ENCODE measurements at places on chromosomes 1 and 21.

DNA sequence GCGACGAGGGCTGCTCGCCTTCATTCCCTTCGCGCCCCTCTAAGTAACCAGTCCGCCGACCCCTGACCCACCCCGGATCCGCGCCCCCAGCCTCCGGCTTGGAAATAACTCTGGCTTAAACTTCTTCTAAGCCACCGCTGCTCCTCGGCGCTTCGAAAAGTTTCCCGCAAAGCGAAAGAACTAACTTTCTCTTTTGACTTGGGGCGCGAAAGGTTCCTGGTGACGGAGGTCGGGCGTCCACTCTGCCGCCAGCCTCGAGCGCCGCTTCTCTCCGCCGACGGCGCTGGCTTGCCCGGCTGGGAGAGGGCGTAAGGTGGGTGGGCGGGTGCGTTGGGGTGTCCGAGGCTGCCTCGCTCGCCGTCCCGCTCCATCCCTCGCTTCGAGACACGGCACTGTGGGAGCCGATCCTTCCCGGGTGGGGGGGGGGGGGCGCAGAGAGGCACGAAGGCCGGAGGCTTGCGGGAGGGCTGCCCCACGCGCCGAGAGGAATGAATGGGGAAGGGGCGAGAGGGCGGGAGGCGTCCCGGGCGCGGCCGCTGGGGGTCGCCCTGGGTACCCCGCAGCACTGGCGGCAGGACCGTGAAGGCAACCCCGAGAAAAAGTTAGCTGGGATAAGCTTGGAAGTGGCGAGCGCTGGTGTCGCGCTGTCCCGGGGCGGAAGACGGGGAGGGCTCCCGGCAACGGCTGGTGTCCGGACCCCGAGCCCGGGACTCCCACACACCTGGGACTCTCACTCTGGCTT, 569 bp downstream of the ATF3 start:
- no peak for DNase-seq

DNA sequence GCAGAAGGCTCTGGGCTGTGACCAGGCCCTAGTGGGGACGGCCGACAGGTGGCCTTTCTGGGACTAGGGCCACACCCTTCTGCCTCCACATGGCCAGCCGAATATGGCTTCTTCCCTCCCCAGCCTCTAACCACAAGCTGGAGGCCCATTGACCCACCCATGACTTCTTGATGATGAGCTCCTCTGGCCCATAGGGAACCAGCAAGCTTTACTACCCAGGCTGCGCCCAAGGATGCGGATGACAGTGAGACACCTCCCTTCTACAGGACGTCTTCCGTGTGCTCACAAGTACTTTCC, 41.0 kb downstream of the LDLRAD2 start:
- no peak for DNase-seq

DNA sequence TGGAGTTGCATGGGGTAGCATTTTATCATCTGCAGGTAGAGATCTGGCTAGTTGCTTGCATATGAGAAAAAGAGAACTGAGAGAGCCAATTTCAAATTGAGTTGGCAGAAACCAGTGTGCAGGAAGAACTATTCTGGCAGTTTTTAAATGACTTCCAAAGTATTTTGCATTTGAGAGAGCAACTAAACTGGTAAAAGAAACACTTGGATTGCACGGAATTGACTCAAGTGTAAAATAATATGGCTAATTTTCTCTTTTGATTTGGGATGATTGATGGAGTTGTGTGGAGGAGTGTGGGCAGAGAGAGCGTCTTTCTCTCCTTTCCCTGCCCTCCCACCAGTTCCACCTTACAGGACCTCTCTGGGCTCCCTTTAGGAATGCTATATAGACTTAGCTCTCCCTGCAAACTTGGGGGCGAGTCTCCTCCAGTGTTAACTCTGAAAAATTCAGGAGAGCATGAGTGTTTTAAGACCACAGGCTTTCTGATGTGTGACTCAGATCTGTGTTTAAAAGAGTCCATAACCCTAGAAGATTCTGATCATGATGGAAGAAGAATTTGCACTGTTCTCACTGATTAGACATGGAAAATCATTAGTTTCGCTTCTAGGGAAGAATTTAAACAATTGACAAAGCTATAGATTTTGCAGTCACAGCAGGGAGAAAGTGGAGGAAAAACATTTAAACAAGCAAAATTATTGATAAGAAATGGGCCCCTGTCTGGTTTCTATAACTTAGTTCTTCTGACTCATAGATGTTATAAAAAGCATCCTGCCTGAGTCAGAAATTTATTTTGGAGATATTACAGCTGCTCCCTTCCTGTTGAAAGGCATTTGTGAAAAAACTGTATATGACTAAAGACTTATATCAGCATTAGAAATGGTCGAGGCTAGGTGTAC, 24.9 kb upstream of the CTBS start:
- DNase-seq: no peak

GRCh38 chr21:39776589-39776988, 31.6 kb downstream of the IGSF5 start:
- DNase-seq: no peak

GRCh38 chr21:29888437-29888836, 51.4 kb downstream of the GRIK1 start:
- no peak for DNase-seq

DNA sequence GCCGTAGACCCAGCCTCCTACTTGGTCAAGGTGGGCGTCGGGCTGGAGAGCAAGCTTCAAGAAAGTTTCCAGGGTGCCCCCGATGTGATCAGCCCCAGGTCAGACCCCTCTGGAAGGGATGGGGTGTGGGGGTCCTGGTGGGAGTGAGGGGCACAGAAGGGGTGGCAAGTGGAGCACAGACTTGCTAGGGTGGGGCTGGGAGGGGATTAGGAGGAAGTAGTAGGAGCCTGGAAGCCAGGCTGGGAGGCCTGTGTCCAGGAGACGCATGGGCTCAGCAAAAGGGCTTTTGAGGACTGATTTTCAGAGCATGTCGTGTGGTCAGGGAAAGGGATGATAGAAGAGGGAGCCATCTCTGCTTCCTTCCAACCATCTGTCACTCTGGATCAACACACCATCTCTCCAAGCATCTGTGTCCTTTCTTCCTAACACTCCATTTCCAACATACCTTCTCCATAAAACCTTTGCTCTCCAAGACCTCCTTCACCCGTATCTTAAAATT, 8.5 kb downstream of the TRIM46 start:
- no peak for DNase-seq

GRCh38 chr1:34518146-34518699, 236.6 kb upstream of the GJB5 start:
- DNase-seq: no peak

DNA sequence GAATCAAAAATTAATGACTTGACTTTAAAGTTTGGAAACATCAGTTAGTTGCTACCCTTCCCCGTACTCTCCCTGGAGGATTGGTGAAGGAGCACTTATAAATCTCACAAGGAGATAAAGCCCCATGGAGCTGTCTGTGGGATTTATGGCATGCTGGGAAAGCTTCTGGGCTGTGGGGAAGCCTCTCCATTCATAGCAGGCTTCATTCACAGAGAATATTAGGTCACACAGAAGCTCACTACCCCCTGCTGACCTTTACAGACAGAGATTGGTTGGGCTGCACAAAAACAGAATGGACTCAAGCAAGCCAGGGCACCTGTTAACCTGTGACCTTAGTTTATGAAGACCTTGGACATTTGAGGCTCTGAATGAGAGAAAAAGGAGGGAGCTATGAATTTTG, 32.1 kb downstream of the RGL1 start:
- DNase-seq: no peak

- DNase-seq: no peak
These were observed 99.6 kb downstream of the GABPA start for GRCh38 chr21:25834381-25834780.

GRCh38 chr1:61081144-61081685, 1.1 kb upstream of the NFIA start:
- no peak for DNase-seq

DNA sequence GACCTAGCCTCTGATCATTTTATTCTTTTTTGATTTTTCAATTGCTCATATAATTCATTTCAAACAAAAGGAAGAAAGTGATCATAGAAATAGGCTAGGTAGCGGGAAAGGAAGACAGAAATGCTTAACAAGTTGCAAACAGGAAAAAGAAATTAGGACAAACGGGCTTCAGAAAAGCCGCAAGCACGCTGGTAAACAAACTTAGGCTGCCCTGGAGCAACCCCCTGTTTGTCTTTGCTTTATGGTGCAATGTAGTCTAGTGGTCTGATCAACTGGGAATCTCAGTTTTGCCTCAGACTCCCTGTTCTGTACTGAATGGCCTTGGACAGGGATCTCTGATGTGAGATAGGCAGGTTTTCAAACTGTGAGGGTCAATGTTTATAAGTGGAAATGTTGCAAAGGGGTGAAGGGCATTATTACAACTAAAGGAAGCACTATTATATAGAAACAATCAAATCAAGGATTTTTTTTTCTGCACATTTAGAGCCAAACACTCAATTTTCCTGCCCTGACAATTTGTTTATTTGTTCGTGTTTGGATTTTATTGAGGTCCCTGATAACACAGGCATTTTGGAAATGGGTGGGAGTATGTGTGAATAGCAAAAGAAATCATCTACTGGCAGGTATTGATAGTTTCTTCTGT, 146.8 kb upstream of the NRIP1 start:
- no peak for DNase-seq

- no peak for DNase-seq
These were observed 68.9 kb upstream of the TSPAN2 start for GRCh38 chr1:115158181-115158580.

GRCh38 chr1:179169616-179170467, 59.6 kb downstream of the ABL2 start:
- DNase-seq: no peak

DNA sequence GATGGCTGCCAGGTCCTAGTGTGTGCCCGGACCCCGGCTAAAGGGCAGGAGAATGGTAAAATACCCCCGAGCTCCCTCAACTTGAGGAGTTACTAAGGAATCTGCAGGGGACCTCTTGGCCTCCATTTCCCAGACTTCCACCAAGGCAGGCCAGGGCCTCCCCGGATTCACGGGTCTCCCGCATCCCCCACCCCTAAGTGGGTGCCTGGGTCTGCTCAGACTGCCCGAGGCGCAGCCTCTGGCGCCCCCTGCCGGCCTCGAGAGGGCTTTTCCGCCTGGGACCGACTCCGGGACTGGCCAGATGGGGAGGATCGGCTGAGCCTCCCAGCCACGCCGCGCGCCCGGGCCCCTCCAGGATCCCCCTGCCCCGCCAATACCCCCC, 1.7 kb downstream of the PLEKHG5 start:
- DNase-seq: no peak

DNA sequence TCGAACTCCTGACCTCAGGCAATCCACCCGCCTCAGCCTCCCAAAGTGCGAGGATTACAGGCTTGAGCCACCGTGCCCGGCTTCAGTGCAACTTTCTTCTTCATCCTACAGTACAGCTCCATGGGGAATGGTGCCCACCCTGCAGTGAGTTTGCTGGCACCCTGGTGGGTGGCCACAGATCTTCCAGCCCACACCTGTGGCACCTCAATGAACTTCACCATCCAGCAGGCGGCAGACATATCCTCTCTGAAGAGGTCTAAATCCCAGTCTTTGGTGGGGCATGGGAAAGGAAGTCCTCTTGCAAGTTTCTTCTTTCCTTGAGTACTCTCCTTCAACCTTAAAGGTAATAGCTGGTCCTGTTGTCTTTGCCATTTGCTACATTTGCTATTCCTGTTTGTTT, 18.1 kb upstream of the ZBTB8A start:
- DNase-seq: no peak

GRCh38 chr1:55141295-55141893, 73.8 kb downstream of the USP24 start:
- no peak for DNase-seq

DNA sequence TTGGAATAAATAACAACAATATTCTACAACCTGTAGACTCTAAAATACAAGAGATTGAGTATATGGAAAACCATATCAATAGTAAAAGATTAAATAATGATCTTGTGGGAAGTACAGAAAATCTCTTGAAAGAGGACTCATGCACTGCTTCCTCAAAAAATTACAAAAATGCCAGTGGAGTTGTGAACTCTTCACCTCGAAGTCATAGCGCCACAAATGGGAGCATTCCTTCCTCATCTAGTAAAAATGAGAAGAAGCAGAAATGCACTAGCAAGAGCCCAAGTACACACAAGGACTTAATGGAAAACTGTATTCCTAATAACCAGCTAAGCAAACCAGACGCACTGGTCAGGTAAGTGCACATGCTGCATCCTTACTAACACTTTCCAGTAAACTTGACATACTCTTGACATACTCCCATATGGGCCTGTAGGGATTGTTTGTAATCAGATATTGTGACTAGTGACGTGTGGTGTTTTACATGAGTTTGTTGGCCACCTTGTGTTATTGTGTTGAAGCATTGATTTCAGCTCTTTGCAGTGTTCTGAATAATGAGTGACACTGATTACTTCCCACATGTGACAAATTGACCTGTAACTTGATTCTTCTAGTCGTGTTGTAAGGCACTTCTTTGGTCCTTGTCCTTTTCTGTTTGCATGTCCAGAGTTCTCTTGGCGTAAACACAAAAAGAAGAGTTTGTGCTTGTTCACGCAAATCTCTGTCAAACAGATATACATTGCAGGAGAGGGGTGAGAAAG, 28.0 kb downstream of the MACO1 start:
- DNase-seq: no peak

GRCh38 chr1:156452907-156453306, 47.7 kb downstream of the MEF2D start:
- no peak for DNase-seq

DNA sequence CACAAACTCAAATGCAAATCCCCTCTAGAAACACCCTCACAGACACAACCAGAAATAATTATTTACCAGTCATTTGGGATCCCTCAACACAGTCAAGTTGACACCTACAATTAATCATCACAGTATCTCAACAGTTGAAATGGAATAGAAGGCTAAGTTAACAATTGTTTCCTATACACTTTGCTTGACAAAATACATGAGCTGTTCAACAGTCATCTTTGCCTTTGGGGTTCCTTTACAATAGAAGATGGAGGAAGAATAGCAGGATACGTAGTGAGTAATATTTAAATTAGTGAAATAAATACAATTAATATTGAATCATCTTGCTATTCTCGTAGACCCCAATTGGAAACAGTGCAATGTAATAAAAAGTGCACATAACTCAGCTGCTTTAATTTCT, 487.3 kb upstream of the ADAMTS5 start:
- no peak for DNase-seq

DNA sequence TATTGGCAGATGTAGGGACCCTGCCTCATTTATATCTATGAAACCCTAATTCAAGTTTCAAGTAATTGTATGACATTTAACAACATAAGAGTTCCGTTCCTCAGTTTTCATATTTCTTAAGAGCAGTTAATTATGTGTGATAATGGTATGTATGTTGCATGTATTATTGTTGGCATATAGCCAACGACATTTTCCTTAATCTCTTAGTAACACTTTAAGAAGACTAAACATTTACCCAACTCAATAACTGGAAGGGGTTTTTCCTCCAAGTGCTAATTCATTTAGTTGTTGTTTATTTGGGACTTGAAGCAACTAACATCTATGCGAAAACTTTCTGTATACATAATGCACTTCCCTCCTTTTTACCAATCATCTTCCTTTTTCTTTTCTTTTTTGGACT, 1.5 kb upstream of the RALGPS2 start:
- no peak for DNase-seq

DNA sequence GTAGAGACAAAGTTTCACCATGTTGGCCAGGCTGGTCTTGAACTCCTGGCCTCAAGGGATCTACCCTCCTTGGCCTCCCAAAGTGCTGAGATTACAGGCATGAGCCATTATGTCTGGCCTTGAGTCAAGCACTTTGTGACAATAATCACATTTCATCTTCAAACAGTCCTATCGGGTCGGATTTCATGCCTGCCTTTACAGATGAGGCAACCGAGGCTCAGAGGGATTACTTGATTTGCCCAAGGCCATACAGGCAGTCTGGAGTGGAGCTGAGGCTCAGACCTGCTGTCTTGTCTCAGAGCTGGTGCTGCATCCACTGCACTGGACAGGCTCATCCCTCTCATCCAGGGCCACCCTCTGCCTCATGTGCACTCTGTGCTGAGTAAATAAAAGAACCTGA, 26.6 kb downstream of the FAM151A start:
- no peak for DNase-seq

- DNase-seq: no peak
These were observed 22.1 kb downstream of the AHDC1 start for GRCh38 chr1:27581823-27582243.
